ENCODE measurements at places on chromosomes 2 and 18.

DNA sequence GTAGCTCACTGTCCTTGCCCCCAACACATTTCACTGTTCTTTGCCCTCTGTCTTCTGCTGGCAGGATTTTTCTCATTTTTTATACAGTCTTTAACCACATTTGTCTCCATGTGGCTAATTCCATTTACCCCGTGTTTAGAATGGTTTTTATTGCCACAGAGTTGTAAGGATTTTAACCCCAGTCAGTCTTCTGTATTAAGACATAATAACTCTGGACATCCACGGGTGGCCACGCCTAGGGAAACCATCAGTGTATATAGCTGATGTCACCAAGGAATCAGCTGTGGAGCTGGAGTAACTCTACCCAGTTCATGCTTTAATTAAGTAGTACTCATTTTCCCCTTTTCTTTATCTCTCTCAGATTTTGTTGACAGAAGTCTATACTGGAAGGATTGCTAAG is 139.8 kb downstream of the MAP4K4 start:
- DNase-seq = no peak

DNA sequence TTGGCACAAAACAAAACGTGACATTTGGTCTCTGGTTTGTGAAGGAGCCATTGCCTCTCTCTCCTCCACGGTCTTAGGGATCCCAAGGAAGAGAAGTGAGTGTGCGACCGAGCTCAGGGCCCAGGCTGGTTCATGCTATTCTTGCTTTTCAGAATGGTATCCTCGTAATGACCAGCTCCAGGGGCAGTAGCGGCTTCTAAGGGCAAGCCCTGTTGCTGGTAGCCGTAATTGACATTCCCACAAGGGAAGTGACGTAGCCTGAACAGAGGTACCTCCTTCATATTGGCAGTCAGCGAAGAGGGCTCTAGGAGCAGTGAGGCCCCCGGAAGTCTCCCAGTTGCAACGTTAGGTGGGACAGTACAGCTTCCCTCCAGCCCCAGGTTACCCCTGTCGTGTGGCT is 77.9 kb downstream of the CLIP4 start:
- no peak for DNase-seq

- DNase-seq = peak; percentile 26
Measured at GRCh38 chr2:134988994-134989605, 58.1 kb downstream of the MAP3K19 start.

- no peak for DNase-seq
Measured at GRCh38 chr2:230226051-230226551, 565 bp downstream of the SP140 start.

- no peak for DNase-seq
Measured at GRCh38 chr2:31996571-31997150, 14.1 kb downstream of the MEMO1 start.

- DNase-seq = no peak
Measured at GRCh38 chr2:74744731-74745515, 89.0 kb upstream of the HK2 start.

GRCh38 chr2:199509403-199509802 is 51.7 kb upstream of the SATB2 start:
- DNase-seq = no peak

- DNase-seq = no peak
Measured at GRCh38 chr2:160459538-160460332, 33.9 kb downstream of the RBMS1 start.

- no peak for DNase-seq
Measured at GRCh38 chr2:68974946-68975665, 670 bp downstream of the GKN1 start.

DNA sequence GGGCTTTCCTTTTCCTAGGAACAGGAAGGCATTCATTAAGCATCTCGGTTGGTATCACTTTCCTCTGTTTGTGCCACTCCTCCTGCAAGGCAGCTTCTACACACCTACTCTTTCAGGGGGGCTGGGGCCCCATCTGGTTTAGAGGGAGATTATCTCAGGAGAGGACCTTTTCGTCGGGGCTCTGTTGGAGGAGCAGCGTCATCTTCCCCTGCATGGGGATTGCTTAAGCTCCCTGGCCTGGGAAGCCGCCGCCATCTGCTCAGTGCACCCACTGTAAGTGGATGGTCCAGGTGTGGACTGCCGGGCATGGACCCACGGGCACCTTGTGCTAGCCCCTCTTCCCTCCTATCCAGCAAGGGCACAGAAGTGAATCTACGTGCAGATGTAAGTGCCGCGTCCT is 355.3 kb upstream of the SMIM21 start:
- DNase-seq = no peak

- no peak for DNase-seq
Measured at GRCh38 chr2:144683107-144683753, 163.3 kb upstream of the ZEB2 start.

- DNase-seq = no peak
Measured at GRCh38 chr18:46096651-46097300, 1.3 kb downstream of the ATP5F1A start.

GRCh38 chr18:27824275-27824674 is 352.7 kb downstream of the CDH2 start:
- DNase-seq = no peak

DNA sequence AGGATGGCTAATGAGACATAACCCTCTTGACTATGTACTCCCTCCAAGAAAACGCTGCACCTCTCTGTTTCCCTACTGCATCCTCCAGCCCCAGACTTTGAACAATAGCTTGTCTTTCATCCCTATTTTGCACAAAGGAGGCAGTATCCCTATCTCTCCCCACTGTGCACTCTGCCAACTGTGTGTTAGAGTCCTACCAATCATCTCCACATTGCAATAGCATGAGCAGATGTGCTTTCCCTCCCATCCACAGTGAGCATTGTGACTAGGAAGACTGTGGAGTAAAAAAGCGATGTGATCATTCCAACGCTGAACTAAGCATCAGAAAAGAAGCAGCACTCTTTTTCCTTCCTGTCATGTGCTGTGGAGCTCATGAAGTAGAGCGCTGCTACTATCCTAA is 206.3 kb upstream of the GULP1 start:
- DNase-seq = no peak

- DNase-seq = no peak
Measured at GRCh38 chr2:127037476-127037875, 69.5 kb downstream of the BIN1 start.

DNA sequence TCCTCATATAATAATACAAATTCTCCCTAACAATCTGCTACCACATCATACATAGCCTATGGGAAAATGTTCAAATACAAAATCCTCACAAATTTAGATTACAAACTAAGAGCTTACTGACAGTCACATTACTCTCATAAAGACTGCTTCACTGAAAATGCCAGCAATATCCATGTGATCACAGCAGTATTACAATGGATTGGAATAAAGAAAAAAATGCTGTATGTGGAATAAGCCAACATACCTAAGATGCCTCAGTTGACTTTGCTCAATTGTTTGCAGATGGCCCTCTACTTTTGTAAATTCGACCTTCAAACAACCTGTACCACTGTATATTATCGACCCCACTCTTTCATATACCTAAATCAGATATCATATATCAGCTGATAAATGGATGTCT is 88.7 kb downstream of the DYM start:
- no peak for DNase-seq

GRCh38 chr2:148253685-148254084 is 232.8 kb downstream of the MBD5 start:
- DNase-seq = no peak

GRCh38 chr18:46538376-46538775 is 118.6 kb downstream of the LOXHD1 start:
- DNase-seq = no peak

GRCh38 chr2:234787114-234787513 is 164.7 kb upstream of the SH3BP4 start:
- no peak for DNase-seq

- DNase-seq = no peak
Measured at GRCh38 chr2:43643680-43644079, 6.6 kb downstream of the PLEKHH2 start.

DNA sequence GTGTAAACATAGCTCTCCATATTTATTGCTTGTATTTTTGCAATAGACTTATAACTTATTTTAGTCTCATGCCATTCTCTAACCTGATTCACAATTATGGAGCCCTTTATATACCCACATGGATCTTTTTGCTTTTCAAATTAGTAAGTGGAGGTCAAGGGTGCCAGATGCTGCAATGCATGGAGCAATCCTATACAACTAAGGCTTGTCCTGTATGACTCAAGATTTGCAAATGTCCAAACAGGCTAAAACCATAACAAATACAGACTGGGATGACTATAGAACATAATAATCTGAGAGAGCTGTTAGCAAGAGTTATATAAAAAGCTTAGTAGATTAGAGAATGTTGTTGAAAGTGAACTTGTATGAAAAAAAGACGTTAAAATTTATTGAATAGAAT is 690.4 kb upstream of the NRXN1 start:
- DNase-seq = no peak

DNA sequence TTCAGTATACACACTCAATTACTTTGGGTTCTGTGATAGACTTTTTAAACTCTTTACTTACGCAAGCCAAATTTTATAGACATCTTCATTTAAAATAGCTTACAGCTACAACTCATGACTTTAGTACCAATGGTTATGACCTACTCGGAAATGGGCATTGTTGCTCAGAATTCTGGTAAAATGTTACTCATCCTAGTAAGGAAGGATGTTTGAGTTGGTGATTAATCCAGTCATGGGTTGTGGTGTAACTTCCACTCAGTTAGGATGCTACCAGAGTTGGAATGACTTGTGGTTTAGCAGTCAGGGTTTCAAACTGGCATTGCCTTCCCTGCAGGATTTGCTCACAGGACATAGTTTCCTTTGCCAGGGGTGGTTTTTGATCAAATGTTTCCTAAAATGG is 7.4 kb upstream of the NPC1 start:
- no peak for DNase-seq

Data from D341Med (cell line).